ENCODE measurements at places on chromosomes 5 and 9.

GRCh38 chr5:116563736-116564308, 10.8 kb downstream of the SEMA6A start:
- no peak for DNase-seq

DNA sequence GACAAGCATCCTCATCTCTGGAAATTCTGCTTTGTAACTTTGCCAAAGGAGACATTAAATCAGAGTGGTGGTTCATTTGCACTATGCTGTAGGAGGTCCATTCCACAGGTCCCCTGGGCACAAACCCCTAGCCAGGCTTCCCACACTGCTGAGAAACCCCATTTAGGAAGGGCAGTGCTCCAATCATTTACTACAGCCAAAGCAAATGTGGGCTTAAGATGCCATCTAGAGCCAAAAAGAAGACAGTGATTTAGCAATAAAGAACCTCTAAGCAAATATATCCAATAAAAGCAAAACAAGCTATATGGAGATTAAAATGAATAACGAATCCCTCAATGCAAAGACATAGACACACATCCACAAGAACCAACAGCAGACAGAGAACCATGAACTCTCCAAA, 129.0 kb upstream of the ALDH1B1 start:
- DNase-seq: peak; percentile 59

DNA sequence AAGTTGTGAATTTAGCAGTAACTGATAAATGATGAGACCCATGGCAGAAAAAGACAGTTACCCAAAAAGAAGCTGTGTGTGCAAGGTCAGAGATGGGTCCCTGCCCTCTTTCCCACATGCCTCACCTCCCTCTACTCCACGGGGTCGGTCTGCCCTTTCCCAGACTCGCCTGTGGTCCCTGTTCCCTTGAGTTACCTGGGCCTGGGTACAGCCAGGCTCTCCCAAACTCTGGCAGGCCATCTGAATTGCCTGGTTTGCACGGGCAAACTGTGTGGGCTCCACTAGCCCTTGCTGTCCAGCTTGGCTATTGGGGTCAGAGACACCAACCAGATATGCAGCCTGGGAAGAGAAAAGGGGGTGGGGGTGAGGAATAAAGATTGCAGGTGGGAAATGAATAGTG, 18.4 kb upstream of the TPM2 start:
- DNase-seq: no peak

GRCh38 chr5:95114305-95114704, 170.6 kb downstream of the MCTP1 start:
- DNase-seq: no peak

DNA sequence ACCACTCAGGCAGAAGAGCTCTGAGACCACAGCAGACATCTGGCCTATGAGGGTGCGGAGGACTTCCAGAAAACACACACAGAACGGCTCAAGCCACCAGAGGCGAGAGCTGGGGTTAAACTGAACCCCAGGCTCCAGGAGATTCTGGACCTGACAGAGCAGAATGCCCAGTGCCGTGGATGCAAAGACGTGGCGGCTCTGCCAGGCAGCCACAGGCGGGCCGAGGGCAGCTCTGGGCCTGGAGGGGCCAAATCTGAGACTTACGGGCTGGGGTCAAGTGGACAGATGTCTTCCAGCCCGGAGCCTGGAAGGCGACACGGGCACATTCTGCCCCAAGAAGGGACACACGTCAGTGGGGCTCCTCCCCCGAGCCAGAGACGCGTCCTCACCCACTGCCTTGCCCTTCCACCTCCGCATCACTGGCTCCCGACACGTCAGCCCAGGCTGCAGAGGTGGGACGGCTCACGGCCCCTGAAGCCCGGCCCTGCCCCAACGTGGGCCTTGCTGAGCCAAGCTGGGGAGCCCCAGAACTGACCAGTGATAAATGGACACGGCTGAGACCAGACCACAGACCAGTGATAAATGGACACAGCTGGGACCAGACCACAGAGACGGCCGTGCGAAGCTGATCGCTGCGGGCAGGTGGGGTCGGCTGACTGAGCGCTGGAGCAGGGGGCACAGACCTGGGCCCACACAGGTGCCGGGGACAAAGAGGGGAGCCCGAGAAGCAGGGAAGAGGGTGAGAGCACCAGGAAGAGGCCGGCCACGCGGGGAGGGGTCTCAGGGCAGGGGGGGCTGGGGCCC, 40.9 kb upstream of the NSMF start:
- DNase-seq: no peak

DNA sequence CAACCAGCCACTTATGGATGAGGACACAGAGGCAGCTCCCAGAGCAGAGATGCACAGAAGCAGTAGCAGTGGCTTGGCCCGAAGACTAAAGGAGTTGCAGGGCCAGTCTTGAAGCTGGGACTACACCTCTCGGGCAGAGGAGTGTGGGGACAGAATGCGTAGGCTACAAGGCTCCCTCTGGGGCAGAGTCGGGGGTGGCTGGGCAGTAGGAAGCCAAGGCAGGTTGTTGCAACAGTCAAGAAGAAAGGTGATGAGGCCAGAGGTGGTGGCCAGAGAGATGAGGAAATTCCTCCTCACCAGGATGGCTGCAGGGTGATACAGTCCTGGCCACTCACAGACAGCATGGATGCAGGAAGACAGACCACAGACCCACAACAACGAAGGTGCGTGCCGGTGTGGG, 4.9 kb upstream of the N4BP3 start:
- no peak for DNase-seq

- peak; percentile 34 for DNase-seq
These were observed 149.5 kb upstream of the DHFR start for GRCh38 chr5:80804332-80804731.

DNA sequence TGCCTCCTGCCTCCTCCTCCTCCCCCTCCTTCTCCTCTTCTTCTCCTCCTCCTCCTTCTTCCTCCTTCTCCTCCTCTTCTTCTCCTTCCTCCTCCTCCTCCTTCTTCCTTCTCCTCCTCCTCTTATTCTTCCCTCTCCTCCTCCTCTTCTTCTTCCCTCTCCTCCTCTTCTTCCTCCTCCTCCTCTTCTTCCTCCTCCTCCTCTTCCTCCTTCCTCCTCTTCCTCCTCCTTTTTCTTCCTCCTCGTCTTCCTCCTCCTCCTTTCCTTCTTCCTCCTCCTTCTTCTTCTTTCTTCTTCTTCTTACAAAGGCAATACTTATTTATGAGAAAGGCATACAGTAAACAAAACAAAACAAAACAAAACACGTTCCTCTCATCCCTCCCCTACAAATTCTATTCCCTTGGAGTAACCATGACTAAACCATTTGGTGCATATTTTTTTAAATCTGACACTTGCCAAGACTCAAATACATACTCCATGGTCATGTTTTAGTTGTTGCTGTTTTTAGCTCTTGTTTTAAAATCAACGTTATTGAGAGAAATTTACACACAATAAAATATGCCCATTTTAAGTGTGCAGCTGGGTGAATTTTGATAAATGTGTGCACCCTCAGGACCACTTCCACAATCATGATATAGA, 135.6 kb downstream of the FOXD1 start:
- no peak for DNase-seq

- no peak for DNase-seq
These were observed 65.0 kb downstream of the FGF18 start for GRCh38 chr5:171484460-171484899.

GRCh38 chr5:132488590-132488989, 2.0 kb downstream of the IRF1 start:
- no peak for DNase-seq

- no peak for DNase-seq
These were observed 113.9 kb upstream of the BRINP1 start for GRCh38 chr9:119483153-119483552.

GRCh38 chr5:158877124-158877581, 222.6 kb downstream of the EBF1 start:
- DNase-seq: no peak

DNA sequence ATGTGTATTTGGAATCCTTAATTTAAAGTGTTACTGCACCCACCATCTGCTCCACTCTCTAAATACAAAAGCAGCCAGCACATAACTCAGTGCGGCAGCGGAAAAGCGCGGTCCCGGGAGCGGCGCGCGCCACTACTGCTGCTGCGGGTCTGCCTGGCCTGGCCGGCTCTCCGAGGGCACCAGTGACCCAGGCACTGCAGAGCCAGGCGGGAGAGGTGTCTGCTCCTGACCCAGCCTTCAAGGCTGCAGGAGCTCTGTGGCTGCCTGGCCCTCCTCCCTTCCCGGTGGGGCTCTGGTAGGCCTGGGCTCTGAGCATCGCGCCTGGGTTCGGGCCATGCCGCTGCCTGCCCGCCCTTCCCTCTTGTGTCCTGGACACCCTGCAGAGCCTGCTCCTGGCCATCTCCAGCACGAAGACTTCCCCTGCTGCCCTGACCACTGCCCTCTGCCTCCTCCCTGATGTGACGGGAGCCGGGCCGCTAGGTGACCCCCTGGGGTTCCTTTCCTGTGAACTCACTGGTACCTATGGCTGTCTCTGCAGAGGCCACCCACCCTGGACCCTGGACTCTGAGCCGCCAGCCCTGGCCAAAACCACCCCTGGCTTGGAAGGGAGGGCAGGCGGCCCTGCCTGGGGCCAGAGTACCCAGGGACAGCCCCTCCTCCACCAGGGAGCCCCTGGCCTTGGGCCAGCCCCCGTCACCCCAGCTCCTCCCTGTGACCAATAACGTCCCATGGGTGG, 32.8 kb upstream of the UBAC1 start:
- no peak for DNase-seq
